Frontal cortex (tissue), 4 donors: ENCODE measurements at places on chromosomes 5 and 9. TPM values are rescaled to one million over a fixed set of nuclear protein-coding genes. Genes with fewer than 3 reads are reported as not detected.

GRCh38 chr9:31119890-31120454 lies 1264.5 kb upstream of the ACO1 start:
- DNase-seq, result no peak

DNA sequence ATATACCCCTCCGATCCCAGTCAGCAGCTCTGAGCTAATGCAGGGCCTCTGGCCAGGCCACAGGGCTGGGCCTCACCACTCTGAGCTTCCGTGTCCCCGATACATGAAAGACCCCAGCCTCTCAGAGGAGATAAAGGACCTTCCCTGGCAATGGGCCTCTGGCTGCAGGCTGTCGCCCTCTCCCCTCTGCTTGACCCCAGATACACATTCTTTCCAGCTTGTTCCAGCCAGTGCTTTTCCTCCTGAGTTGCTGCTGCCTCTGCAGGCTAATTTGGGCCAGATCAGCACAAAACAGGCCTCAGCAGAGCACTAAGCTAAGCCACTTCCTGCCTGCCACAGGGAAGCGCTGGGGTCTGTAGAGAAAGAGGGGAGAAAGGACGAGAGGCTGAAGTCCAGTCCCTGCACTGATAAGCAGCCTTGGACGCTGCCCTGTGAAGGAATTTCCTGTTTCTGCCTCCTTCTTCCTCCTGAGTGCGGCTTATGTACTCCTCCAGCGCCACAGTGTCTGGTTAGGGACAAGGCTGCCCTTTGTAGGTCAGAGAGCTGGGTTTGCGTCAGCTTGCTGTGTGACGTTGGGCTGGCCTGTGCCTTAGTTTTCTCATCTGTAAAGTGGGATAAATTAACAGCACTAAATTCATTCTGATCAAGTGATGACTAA lies 73.0 kb upstream of the IL17B start:
- no peak for DNase-seq

- no peak for DNase-seq
Measured at GRCh38 chr9:92392690-92393089, 11.7 kb downstream of the OGN start.

DNA sequence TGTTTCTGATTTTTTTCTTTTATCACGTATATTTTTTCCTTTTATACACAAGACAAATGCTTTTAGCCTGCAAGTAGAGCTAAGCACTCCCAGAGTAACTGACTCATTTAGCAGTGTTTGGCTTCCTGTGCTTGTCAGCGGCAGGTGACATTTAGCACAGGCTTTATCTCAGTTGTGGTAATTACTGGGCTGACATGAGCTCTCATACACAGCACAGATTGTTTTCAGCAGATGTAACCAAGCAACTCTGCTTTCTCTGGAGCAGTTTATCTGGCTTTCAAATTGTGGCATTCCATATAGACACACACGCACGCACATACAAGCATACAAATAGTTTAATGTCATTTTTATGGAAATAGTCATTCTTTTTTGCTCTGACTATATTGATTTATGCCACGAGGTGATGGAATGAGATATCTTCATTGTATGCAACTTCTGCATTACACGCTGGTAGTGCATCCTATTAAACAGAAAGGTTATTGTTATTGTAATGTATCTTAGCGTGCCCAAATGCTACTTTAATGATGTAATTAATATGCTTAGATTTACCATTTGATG lies 379.0 kb upstream of the GRAMD2B start:
- no peak for DNase-seq

GRCh38 chr9:114274217-114274616 lies 48.7 kb upstream of the ORM1 start:
- DNase-seq, result no peak

GRCh38 chr9:119789987-119790386 lies 420.8 kb upstream of the BRINP1 start:
- DNase-seq, result no peak

The AP3B1 gene
- 42.0 TPM for total RNA-seq

The PCDHA3 gene
- 16.3 TPM for total RNA-seq

The IL9 gene
- not detected for total RNA-seq

The KIAA1958 gene
- 10.6 TPM for total RNA-seq

DNA sequence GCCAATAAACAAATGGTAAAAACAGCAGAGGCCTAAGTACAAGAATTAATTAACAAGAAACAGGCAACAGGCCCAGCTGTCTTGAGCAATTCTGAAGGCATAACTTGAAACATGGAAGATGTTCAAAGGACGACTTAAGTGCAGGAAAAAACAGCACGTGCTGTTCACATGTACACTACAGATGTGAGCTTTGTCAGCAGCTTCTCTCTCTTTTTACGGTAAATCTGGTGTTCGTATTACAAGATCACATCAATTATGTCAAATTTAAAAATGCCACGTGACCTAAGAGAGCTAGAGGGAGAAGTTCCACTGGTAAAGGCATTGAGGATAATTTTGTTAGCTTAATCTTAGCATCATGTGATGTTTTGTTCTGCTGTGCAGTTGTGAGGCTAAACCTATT lies 281.1 kb downstream of the PSAT1 start:
- no peak for DNase-seq
